ENCODE measurements at places on chromosomes 12 and 14.

DNA sequence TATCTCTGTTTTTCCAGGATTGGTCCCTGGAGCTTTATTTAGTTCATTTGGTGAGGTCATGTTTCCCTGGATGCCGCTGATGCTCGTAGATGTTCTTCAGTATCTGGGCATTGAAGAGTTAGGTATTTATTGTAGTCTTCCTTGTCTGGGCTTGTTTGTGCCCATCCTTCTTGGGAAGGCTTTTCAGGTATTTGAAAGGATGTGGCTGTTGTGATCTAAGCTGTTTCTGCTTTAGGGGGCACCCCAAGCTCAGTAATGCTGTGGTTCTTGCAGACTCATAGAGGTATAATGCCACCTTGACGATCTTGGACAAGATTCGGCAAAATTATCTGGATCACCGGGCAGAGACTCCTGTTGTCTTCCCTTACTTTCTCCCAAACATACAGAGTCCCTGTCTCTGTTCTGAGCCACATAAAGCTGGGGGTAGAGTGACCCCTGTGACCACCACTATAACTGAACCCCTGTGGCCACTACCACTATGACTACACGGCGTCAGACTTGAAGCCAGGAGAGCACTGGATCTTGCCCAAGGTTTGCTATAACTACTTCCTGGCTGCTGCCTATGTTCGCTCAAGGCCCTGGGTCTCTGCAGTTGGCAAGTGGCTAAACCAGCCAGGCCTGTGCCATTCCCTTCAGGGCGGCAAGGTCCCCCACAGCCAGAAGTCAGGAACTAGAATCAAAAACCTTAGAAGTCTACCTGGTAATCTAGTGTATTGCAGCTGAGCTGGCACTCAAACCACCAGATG lies 40.9 kb downstream of the FGD4 start:
- no peaks in the 10 kb centered on the region for H3K36me3 ChIP-seq
- H3K4me1 ChIP-seq = peaks cover 17% of the 10 kb centered on the region
- no peaks in the 10 kb centered on the region for H3K27me3 ChIP-seq
- H3K27ac ChIP-seq = no peak overlapping the region
- DNase-seq = no peak

- no peaks in the 10 kb centered on the region for H3K27me3 ChIP-seq
- peaks cover 4% of the 10 kb centered on the region for H3K4me1 ChIP-seq
- H3K36me3 ChIP-seq = no peaks in the 10 kb centered on the region
- no peak overlapping the region for H3K27ac ChIP-seq
These were observed 5.1 kb upstream of the CNIH1 start for GRCh38 chr14:54446161-54446693.

DNA sequence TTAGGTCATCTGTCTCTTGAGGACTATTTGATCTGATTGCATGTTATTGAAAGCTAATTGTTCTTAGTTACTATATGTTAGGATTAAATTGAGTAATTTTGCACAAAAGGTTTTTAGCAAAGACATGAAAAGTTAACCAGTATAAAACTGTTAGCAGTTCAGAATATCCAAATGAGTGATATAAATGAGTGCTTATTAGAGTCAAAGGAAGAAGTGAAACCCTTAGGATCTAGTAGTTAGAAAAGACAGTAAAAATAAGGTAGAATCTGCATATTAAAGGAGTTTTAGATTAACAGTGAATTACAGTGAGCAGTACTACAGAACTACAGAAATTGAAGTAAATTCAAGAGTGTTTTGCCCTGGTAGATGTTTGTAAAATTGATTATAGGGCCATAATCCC lies 12.4 kb downstream of the RAP1B start:
- H3K4me3 ChIP-seq = no peak overlapping the region
- DNase-seq = no peak
- H3K27me3 ChIP-seq = no peaks in the 10 kb centered on the region
- peaks cover 22% of the 10 kb centered on the region for H3K36me3 ChIP-seq

DNA sequence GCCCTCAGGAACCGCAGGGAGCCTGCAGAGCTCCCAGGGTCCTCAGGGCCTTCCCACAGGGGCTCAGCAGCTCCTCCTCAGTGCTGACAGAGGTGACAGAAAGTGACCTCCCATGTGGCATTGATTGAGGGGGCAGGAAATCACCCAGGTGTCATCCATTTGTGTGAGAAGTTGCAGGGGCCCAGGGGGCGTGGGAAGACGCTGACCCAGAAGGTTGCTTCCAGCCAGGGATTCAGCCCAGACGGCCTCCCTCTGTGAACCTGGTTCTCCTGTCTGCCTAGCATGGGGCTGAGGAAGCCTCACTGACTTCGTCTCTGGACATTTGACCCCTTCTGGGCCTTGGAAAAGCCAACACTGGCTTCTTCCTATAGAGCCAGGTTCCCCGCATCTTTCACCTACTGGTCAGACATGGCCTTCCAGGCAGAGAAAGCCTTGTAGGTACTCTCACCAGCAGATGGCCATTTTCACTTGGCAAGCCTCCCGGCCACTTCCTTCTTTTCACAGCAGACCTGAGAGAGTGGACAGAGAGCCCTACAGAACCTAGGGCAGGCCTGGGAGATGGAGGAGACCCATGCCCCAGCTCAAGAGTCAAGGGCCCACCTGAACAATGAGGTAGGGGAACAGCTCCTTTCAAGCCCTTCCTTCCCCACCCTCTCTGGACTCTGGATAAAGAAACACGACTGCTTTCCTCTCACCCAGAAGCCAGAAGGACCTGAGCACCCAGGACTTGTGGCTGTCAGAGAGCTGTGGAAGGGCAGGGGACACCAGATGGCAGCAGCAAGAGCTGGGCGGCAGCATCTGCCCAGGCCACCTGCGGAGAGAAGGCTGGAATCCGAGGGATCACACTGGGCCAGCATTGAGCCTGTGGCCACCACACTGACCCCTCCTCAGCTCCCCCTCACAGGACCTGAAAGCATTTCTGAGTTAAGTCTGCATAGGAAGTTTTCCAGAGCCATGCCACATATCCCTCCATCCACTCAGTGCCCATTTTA lies 377.8 kb downstream of the DPF3 start:
- no peak overlapping the region for H3K27ac ChIP-seq
- no peaks in the 10 kb centered on the region for H3K27me3 ChIP-seq
- peaks cover 18% of the 10 kb centered on the region for H3K4me1 ChIP-seq
- H3K36me3 ChIP-seq = no peaks in the 10 kb centered on the region
- H3K4me3 ChIP-seq = no peak overlapping the region

DNA sequence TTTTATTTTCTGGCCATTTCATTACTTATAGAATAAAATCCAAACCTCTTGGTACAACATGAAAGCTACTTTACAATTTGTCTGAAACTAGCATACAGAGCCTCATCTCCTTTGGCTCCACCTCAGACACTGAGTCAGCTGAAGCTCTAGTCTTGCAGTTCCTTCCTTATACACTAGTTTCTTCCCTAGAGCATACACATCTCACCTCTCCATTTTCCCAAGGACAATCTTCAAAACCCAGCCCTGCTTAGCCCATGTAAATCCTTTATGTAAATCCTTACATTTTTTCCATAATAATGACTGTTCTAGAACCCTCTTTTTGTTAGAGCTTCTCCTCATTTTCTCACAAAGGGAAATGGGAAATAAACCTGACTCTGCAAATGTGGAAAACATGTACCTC lies 463.4 kb downstream of the SLC16A7 start:
- no peaks in the 10 kb centered on the region for H3K27me3 ChIP-seq
- no peak for DNase-seq
- H3K36me3 ChIP-seq = no peaks in the 10 kb centered on the region
- H3K4me3 ChIP-seq = no peak overlapping the region
- no peaks in the 10 kb centered on the region for H3K4me1 ChIP-seq

GRCh38 chr12:97375310-97375709 lies 87.3 kb upstream of the RMST start:
- no peaks in the 10 kb centered on the region for H3K4me1 ChIP-seq
- H3K36me3 ChIP-seq = no peaks in the 10 kb centered on the region
- no peak for DNase-seq
- no peak overlapping the region for H3K4me3 ChIP-seq
- no peaks in the 10 kb centered on the region for H3K27me3 ChIP-seq

DNA sequence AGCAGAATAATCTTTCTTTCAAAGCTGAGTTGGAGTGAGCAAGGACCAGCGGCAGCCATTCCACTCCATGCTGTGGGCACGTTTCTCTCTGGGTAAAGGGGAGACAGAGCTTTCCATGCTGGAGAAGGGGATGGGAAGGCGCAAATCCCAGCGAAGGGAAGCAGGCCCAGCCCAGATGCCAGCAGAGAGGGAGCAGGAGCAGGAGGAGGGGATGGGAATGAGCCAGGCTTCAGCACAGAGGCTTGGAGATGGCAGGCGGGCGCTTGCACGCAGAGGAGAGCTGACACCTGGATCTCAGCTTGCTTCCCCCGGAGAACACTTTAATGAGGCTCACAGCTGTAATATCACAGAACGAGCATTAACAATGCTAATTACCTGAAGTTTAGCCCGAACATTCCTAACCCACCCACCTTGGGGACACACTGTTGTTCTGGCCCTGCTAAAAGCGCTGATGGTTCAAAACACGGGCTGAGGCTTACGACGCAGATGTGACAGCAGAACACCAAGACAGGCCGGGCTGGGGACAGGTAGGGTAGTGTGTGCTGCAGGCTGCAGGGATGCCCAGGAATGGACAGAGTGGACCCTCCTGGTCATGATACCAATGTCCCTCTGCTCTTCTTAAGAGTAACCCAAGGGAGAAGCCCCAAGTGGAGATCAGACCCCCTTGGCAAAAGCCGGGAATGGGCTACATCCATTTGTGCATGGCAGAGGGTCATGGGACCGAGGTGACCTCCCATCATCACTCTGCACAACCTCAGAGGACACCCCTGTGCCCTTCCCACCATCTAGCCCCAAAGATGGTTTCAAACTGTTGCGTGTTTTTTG lies 288.6 kb downstream of the DPF3 start:
- H3K4me3 ChIP-seq = no peak overlapping the region
- no peak overlapping the region for H3K27ac ChIP-seq
- H3K36me3 ChIP-seq = no peaks in the 10 kb centered on the region

GRCh38 chr12:96047229-96048211 lies 12.1 kb upstream of the LTA4H start:
- H3K27ac ChIP-seq = peak overlapping the region; percentile 72
- peaks cover 60% of the 10 kb centered on the region for H3K4me1 ChIP-seq

DNA sequence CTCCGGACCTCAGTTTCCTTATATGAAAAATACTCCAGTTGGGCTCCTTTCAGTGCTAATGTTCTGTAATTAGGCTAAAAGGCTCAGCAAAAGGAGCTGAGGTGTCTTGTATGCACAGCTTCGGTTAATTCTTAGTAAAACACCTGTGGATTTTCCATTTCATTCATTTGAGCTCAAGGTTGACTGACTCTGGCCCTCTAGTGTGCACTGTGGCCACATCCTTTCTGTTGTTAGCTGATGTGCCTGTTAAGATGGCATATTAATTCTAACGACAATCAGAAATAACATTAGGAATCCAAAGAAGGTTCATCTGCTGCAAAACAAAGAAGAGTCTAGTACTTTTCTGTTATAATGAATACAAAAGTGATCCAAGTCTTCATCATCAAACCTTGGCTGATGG lies 45.6 kb downstream of the UNC79 start:
- no peak overlapping the region for H3K4me3 ChIP-seq
- no peaks in the 10 kb centered on the region for H3K4me1 ChIP-seq

DNA sequence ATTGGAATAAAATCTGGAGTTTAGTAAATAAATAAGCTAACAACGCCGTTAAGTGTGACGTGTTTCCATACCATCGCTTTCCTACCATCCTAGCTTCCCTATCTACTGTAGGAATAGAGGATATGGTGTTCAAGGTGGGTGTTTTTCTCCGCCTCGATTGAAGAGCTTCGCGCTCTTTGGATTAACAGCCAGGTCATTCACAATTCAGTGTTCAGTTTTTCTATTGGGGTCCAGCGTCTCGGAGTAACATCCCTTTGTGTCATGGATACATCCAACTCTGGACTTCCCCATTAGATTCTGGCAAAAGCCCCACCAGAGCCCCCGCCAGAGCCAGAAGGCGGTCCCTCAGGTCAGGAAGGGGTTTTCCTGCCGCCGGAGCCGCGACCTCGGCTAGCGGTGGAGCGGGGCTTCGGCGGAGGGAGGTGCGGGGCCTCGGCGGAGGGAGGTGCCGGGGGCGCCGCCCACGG lies 1.2 kb upstream of the SRGAP1 start:
- no peaks in the 10 kb centered on the region for H3K36me3 ChIP-seq
- no peak for DNase-seq
- peak overlapping the region; percentile 90 for H3K4me3 ChIP-seq
- H3K27me3 ChIP-seq = no peaks in the 10 kb centered on the region
- peaks cover 12% of the 10 kb centered on the region for H3K4me1 ChIP-seq

DNA sequence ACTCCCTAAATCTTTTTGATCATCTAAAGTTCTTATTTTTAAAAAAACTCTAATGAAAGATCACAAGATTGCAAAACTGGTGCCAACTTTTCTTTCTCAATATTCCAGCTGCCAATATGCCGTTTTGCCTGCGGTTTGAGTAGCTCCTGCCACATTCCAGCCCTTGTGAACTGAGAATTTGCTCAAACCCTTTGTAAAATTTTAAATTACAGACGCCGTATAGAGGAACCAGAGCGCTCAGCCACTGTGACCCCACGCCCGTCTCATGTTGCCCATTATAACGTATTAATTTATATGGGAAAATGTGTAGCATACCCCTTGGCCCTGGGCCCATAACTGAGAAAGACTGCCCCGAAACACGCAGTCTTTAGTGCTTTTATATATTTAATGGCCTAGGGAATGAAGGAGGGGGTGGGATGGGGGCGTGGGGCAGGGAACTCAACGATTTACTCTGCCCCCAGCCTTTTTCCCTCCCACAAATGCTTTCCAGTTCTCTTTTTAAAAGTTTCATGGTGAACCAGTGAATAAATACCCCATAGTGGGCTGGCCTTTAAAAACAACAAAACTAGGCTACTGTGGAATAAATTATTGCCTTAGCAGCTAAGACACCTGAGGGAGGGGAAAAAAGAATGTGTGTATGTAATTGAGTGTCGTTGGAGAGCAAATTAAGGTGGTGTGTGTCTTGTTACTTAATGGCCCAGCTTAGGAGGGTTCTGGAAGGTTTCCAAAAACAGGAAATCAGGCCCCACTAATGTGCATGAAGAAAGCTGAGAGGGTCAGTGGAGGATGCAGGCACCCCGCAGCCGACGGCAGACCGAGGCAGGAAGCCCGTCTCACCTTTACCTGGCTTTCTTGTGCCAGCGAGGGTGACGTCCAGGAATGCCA lies 45.7 kb upstream of the RFLNA start:
- H3K27me3 ChIP-seq = no peaks in the 10 kb centered on the region
- no peak overlapping the region for H3K4me3 ChIP-seq
- DNase-seq = no peak
- no peaks in the 10 kb centered on the region for H3K36me3 ChIP-seq
- no peak overlapping the region for H3K27ac ChIP-seq
- H3K4me1 ChIP-seq = no peaks in the 10 kb centered on the region

DNA sequence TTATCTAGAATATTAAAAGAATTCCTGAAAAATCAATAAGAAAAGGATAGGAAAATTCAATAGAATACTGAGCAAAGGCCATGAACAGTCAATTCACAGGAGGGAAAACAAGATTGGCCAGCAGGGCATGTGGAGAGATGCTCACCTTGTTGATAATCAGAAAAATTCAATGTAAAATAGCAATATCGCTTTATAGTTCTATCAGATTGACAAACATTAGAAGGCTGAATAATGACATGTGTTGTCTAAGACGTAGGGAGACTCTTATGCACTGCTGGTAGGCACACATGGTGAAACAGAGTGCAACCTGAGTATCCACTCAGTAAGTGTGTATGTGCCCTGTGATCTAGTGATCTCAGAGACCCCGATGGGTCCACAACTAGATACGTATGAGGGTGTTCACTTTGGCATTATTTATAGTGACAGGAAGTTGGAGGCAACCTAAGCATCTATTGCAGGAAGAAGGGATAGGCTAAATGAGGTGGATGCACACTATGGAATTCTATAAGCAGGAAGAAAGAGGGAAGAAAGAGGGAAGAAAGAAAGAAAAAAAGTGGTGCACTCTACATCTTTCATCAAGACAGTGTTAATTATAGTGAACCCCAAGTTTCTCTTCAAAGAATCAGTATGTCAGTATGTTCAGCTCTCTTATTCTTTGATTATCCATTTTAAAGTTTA lies 3.8 kb upstream of the ANKRD33 start:
- H3K4me3 ChIP-seq = no peak overlapping the region
- no peak overlapping the region for H3K27ac ChIP-seq
- no peaks in the 10 kb centered on the region for H3K27me3 ChIP-seq
- H3K36me3 ChIP-seq = no peaks in the 10 kb centered on the region

All from lower lobe of right lung (tissue), 2 donors.